ENCODE measurements at places on chromosomes 6 and 20.

DNA sequence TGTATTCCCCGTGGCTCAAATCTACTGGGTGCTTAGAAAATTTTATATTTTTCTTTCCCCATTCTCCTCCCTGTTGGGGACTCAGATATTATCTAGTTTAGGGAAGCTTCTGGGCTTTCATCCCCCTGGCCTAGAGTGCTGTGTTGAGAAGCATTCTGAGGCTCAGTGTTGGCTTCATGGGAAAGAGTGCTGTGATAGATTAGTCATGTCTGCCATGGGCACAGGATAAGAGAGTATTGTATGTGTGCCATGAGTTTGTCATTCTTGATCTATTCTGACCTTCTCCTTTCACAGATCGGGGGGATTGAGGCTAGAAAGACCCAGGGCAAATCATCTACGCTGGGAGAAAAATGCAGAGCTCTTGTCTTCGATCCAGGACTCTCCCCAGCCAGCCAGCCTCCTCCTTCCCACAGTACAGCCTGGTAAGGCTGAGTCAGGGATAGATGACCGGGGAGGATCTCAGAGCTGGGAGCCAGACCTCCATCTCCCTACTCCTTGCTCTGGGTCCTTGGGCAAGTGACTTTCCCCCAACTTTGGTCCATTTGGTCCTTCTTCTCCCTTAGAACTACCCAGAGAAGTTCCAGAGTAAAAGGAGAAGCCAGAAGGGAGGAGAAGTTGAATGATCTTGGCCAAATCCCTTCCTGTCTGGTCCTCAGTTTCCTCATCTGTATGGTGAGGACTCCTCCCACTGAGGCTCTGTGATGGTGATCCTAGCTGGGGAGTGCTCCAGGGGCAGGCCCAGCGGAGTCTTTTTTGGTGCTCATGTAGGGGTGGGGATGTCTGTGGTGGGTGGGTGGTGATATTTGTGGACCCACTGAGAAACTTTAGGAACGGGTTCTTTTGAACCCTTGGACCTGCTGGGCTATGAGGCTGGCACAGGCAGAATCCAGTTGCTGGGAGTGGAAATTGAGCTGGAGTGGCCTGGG lies 5.0 kb downstream of the SRC start:
- DNase-seq, result no peak

DNA sequence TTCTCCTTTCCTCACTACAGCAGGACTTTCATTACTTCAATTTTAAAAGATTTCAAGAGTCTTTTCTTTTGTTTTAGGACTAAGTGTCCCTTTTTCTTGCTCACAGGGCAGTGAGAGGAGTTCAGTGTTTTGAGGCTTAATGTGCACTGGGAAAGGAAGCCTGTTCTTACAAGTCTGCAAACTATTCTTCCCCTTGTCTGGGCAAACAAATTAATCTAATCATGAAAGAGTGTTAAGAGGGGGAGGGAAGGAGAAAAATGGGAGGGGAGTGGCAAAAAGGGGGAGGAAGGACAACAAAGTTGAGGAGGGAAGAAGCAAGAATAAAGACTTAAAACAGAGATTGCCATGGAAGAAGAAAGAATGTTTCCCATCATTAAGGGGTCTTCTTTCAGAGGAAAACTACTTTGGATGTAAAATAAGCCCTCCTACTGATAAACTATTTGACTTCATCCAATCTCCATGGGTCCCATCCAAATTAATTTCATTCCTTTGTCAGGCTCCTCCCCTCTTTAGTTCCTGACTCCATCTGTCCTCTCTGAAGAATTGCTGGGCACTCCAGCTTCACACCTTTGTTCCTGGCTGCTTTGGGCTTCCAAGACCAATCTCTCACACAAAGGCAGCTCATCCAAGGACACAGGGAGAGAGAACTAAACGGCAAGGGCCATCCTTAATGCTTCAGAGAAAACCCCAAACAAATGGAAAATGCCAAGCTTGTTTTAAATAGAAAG lies 244.5 kb downstream of the TPBG start:
- DNase-seq, result no peak

- DNase-seq, result no peak
These were observed 169.3 kb downstream of the BCAS1 start for GRCh38 chr20:53901064-53901463.

GRCh38 chr20:57140416-57140965 lies 126.0 kb downstream of the BMP7 start:
- no peak for DNase-seq

All from stimulated activated CD8-positive, alpha-beta memory T cell treated with anti-CD3 and anti-CD28 coated beads, Interleukin-4, amount 100 ng/mL, for 24 hours (primary cell).